ENCODE measurements at places on chromosomes 5 and 9.

DNA sequence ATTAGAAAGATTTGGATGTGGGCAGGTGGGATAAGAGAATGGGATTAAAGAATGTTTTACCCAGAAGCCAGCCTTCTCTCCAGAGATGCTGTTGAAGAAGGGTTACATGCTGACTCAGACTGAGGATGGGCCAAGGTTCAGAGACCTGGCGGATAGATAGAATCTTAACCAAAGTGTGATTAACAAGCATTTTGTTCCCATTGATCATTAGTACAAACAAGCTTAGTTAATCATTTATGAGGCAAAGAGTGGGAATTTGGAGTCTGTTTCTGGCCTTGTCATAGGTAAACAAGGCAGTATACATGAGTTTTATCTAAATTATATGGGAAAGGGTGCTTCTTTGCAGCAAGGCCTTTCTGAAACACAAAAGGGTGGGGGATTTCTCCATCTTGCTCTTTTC lies 20.8 kb upstream of the DTWD2 start:
- no peak for DNase-seq

GRCh38 chr9:119094086-119094485 lies 275.1 kb downstream of the BRINP1 start:
- DNase-seq, result no peak

DNA sequence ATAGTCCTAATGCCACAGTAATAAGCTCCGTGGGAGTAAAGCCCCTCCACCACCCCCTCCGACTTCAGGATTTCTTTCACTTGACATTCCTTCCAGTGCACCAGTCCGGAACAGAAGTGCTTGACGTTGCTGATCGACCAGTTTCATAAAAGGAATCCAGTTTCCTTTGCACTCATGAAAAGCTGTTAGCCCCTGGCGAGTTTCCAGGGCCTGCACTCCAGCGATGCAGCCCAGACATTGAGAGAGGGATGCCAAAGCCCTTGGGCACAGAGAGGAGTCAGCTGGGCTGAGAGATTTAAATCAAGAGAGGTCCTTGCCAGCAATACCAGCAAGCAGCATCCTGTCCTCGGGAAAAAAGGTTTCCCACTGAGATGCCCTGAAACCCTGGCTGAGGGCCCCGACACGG lies 170.1 kb downstream of the GABBR2 start:
- no peak for DNase-seq

GRCh38 chr9:124596172-124596839 lies 89.1 kb upstream of the NR5A1 start:
- no peak for DNase-seq

- DNase-seq, result no peak
Observed at GRCh38 chr5:163033656-163034055, 403.7 kb upstream of the CCNG1 start.

DNA sequence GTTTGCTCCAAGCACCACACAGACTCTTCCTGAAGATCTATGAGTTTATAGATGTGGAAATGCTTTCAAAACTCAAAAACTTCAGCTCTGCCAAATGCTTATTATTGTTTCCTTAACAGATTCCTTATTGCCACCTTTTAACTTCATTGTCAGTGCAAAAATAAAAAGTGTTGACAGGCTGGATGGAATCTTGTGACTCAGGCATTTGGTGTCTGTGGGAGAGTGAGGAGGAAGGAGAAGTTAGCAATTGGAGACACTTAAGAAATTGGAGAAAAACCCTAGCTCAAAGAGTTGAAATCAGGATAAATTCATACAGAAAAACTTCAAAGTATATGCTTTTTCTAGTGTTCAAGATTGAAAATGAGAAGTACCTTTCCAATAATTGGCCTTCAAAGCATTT lies 140.6 kb upstream of the PUM3 start:
- DNase-seq, result no peak

- DNase-seq, result no peak
Observed at GRCh38 chr5:77853353-77853907, 77.3 kb upstream of the TBCA start.

DNA sequence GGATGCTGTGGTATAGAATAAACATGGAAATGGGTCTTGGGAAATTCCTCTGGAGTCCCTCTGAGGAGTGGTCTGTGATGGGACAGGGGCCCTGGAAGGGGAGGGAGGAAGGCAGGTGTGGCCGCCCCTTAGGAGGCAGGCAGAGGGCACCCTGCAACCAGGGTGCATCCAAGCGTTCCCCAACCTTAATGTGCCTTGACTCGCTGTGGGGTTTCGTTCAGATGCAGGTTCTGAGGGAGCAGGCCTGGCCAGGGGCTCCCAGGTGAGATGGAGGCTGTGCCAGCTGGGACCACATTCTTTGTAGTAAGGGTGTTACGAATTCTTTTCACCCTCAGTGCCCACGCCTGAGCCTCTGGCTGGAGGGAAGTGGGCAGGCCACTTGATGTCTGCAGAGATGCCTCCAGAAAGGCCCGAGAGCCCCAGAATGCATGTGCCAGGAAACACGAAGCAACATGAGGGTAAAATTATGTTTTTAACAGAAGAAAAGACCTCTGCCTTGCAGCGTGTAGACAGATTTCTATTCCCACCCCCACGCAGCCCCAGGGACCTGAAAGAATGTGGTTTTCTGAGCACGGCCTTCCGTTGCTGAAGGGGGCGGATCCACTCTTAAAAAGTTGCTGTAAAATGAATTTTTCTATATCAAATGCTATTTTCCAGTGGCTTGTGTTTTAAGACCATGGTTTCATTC lies 150.4 kb upstream of the IER5L start:
- DNase-seq, result no peak
